Subcutaneous adipose tissue (tissue), 4 donors: ENCODE measurements at places on chromosomes 3 and 15. TPM values are rescaled to one million over a fixed set of nuclear protein-coding genes. Genes with fewer than 3 reads are reported as not detected.

The RSRC1 gene
- total RNA-seq, result 64.3 TPM

The GASK1A gene
- total RNA-seq, result 10.1 TPM

The ZNF501 gene
- 4.4 TPM for total RNA-seq

The SLC12A1 gene
- not detected for total RNA-seq

The CKMT1B gene
- total RNA-seq, result not detected

The CLDND1 gene
- total RNA-seq, result 152 TPM

The GLDN gene
- total RNA-seq, result 75.7 TPM

The ARL6 gene
- 7.0 TPM for total RNA-seq
